ENCODE measurements at places on chromosomes 3 and 15.

DNA sequence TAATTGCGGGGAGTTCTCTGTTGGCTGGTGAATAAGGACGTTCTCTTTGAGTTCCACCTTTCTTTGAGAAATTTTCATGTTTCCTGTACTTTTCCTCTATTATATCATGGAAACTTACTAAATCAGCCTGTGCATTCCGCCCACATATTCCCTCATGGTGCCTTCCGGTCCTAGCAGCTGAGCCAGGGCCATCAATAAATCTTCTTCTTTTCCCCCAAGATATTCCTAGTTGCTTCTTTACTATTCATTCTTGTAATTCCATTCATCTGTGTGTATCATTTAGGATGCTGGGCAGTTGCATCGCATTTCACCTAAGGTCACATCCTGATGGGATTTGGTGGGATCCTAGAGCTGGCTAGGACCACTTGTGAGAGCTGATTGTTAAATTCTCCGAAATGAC lies 139.2 kb downstream of the RBMS3 start:
- peak; percentile 56 for DNase-seq

- DNase-seq = no peak
Measured at GRCh38 chr3:151878465-151878864, 5.0 kb downstream of the SUCNR1 start.

DNA sequence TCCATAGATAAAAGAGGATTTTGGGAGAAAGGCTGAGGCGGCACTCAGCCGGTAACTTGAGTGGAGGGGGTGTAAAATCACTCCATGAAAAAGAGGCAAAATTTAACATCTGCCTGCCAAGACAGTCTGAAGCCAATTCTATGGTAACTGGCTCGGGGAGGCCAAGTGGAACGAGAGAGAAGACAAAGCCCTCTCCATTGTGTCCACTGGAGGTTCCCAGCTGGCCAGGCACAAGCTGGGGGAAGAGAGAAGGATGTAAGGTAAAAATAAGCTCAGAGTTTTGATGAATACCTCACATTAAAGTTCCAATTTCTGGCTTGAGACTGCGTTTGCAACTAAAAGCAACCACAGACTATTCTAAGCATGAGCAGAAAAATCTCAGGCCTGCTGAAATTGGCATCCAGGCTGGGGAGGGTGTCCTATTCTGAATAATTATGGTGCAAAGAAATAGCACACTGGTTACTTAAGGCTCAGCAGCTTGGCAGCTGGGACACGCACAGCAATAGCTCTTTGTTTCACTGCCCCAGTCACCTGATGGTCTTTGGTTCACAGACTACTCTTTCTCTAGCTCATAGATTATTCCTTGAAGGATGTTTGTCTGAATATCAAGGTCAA lies 48.8 kb downstream of the CHRD start:
- DNase-seq = peak; percentile 92

DNA sequence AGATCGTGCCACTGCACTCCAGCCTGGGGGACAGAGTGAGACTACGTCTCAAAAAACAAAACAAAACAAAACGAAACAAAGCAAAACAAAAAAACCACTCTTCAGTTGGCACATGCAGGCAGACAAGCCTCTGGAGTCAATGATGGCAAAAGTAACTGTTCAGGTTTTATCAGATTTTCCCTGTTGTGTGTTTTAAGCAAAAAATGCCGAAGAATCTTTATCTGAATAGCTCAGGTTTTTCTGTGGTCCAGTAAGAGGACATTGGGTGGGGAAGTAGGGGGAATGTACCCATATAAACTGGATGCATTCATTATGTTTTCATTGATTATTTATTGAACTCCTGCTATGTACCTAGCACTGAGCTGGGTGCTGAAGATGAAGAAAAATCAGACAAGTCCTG lies 20.8 kb upstream of the BCL2A1 start:
- DNase-seq = no peak

- DNase-seq = no peak
Measured at GRCh38 chr15:38005953-38006808, 71.7 kb downstream of the TMCO5A start.

GRCh38 chr15:59521443-59521842 lies 83.5 kb downstream of the FAM81A start:
- no peak for DNase-seq

- peak; percentile 59 for DNase-seq
Measured at GRCh38 chr3:160400030-160400701, 716 bp downstream of the SMC4 start.

GRCh38 chr3:185928496-185928895 lies 9.3 kb downstream of the TRA2B start:
- DNase-seq = no peak

DNA sequence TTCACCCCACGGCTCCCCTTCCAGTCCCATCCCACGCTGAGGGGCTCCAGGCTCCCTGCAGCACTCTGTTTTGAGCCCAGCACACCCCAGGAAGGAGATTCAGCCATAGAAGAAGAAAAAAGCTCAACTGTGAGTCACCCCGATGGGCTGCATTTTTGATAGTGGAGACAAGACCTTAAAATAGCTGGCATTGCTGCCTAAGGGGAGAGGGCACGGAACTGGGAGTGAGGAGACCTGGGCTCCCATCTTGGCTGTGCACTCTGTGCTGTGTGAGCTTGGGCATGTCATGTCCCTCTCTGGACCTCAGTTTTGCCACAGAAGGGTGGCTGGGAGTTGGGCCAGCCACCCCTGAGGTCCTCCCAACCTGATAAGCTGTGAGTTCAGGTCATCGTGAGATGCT lies 57.2 kb upstream of the SMAD6 start:
- DNase-seq = no peak

DNA sequence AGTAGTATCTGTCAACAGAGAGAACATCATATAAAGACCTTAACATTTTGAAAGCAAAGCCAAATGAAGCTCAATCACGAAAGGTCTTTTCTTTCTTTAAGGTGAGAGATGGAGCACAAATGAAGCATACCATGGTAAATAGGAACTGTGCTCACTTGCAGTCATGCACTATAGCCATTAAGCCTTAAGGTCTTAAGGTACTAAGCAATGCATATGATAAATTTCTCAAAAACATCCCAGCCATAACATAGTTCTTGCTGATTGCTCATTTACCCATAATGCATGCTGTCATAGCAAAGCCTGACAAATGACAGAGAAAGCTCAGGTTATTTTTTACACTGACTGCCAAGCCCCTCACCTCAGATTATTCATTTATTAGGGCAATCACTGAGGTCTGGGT lies 214.5 kb downstream of the MECOM start:
- no peak for DNase-seq

GRCh38 chr3:73781541-73781940 lies 156.8 kb upstream of the PDZRN3 start:
- DNase-seq = no peak

DNA sequence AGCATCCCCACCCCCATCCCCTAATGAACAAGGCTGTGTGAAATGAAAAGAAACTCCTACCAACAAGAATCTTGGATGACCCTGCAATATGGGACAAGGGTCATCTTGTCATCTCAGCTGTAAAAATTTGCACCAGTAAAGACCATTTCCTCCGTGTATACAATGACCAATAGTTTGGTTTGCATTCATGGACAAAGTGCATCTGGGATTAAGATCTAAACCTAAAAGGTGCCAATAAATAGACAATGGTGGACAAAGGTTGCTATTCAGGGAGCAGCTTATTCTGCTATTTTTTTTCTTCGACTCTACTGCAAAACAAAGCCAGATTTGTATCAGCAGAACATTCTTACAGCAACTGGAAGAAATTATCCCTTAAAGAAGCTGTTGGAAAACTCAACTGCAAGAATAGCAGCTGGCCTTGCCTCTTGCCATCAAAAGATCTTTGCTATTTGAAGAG lies 8.0 kb downstream of the MGLL start:
- DNase-seq = no peak

- no peak for DNase-seq
Measured at GRCh38 chr3:134636406-134636805, 14.4 kb downstream of the KY start.

DNA sequence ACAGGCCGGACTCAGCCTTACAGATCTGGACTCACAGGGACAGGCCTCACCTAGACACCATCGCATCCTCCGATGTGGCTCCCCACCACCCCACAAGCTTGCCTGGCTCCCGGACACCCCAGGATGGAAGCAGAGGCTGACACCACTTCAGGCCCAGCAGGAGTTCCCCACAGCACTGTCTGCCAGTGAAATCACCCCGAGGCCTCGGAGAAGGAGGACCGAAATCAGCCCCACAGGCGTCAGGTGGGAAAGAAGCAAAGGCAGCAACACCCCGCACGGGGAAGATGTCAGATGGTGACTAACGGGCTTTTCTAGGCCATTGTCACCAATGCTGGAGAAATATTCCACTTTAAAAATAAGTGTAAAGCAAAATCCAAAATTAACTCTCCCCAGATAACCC lies 18.6 kb downstream of the ADCY5 start:
- DNase-seq = no peak

GRCh38 chr3:141457624-141458236 lies 29.1 kb upstream of the RASA2 start:
- DNase-seq = peak; percentile 60

- no peak for DNase-seq
Measured at GRCh38 chr3:25863011-25863415, 73.1 kb downstream of the OXSM start.

- DNase-seq = no peak
Measured at GRCh38 chr3:128782282-128783146, 56.5 kb downstream of the RAB7A start.

DNA sequence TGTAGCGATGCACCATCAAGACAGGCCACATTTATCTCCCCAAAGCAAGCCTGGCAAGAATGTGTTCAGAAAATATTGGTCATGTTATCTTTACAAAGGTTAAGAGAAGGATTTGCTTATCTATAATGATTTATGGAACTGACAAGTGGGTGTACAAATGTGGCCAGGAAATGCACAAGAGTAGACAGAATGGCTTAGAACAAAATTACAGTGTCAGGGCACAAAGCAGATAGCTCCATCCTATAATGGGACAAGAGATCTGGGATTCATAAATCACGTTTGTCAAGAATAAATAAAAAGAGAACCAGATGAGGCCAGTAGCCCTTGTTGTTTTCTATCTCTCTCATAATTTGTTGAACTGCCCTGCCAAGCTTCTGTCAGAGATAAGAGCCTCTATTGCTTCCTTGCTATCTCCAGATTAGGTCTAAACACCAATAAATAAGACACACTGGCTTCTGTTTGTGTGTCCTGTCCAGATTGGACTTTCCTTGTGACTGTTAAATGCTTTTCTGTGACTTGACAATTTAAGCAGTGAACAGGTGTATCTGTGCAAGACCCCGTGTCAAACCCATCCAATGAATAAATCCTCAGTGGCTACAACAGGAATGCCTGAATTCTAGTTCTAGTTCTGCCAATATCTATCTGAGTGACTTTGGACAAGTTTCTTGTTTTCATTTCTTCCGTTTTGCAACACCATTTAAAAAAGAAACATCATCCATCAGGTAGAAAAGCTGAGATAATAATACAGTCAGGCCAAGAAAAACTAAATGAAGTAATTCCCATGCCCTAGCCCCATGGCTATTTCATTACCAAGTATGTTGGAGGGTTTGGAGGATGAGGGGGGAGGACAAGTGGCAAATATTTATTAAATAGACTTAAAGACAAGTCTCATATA lies 157.2 kb downstream of the DCLK3 start:
- DNase-seq = no peak

- DNase-seq = peak; percentile 10
Measured at GRCh38 chr3:139797724-139798343, 120.1 kb upstream of the NMNAT3 start.

DNA sequence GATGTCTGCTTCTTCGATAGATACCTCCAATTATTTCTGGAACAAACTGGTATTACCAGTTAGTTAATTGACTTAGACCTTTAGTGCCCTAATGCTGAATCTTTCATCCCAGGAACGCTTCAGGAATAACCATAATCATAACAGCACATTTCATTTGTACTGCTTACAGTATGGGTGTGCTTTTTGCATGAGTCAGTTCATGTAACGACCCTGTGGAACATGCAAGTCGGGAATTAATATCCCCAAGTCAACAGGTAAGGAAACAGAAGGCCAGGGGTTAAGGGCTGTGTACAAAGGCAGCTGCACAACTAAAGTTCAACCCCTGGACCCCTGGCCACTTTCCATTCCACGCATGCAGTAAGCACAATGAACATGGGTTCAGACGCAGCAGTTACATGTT lies 49.2 kb downstream of the ADCY5 start:
- DNase-seq = no peak

GRCh38 chr3:157092230-157092629 lies 67.7 kb downstream of the CCNL1 start:
- no peak for DNase-seq

DNA sequence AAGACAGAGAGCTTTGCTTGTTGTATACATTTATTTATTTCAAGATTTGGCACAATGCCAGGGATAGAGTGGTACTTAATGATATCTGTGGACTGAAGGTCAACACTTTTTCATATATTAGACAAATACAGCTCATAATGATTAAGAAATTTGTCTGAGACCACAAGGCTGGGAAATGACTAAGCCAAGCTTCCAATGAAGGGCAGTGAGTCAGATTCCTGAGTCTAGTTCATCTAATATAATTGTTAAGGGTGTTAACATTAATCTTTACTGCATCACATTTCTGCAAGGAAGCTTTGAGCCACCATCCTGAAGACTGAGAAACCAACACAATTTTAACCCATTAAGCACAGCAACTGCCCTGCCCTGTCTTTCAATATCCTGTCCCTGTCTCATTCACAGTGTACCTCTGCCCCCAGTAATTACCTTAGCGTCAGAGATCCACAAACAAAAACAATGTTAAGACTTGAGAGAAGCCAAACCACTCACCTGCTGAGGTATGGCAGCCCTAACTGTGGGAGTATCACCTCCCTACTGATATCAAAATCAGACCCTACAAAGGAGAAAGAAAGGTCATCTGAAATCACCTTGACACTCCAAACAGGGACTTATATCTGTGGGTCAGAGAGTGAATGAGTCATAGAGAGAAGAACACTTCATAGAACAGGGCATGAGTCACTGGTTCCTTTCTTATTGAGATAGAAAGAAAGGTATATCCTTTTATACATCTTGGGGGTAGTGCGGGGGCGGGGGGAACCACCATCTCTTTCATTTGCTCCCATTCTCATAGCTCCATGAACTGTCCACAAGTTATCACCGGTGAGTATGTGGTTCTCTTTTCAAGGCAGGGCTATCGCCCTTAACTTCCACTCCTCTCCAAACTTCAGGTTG lies 74.7 kb downstream of the MAGI1 start:
- peak; percentile 92 for DNase-seq

GRCh38 chr15:42085236-42085605 lies 9.1 kb downstream of the PLA2G4D start:
- no peak for DNase-seq

DNA sequence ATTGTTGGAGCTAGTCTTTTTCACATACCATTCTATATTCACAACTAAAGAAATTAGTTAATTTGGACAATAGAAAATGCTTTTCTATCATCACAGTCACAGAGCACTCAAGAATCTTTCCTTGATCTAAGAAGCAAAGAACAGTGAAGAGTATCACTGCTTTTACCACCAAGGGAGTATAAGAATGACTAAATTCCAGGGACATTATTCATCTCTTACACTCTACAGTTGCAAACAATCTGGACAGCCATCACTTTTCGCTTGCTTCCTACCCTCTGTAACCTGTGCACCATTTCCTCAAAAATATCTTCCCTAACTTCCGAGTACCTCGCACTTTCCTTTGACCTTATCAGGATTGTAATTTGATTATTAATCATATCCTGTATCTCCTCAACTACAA lies 359.5 kb upstream of the TMCO5A start:
- DNase-seq = no peak

GRCh38 chr3:184295771-184296170 lies 3.3 kb upstream of the PSMD2 start:
- no peak for DNase-seq

GRCh38 chr3:10928961-10929471 lies 63.5 kb upstream of the SLC6A1 start:
- no peak for DNase-seq
